ENCODE measurements at places on chromosomes 6 and 20.
A peak's percentile ranks its signal among the peaks of the same experiment; 100 is the strongest.

GRCh38 chr6:37513576-37513975 is 13.9 kb upstream of the CCDC167 start:
- DNase-seq, result no peak
- H3K4me3 ChIP-seq, result no peak overlapping the region
- peaks cover 34% of the 10 kb centered on the region for H3K27me3 ChIP-seq
- no peaks in the 10 kb centered on the region for H3K36me3 ChIP-seq
- H3K27ac ChIP-seq, result no peak overlapping the region

GRCh38 chr6:117601811-117602150 is 530 bp downstream of the GOPC start:
- peaks cover 17% of the 10 kb centered on the region for H3K4me1 ChIP-seq
- H3K27me3 ChIP-seq, result no peaks in the 10 kb centered on the region
- H3K36me3 ChIP-seq, result peaks cover 14% of the 10 kb centered on the region
- peak overlapping the region; percentile 95 for H3K4me3 ChIP-seq

DNA sequence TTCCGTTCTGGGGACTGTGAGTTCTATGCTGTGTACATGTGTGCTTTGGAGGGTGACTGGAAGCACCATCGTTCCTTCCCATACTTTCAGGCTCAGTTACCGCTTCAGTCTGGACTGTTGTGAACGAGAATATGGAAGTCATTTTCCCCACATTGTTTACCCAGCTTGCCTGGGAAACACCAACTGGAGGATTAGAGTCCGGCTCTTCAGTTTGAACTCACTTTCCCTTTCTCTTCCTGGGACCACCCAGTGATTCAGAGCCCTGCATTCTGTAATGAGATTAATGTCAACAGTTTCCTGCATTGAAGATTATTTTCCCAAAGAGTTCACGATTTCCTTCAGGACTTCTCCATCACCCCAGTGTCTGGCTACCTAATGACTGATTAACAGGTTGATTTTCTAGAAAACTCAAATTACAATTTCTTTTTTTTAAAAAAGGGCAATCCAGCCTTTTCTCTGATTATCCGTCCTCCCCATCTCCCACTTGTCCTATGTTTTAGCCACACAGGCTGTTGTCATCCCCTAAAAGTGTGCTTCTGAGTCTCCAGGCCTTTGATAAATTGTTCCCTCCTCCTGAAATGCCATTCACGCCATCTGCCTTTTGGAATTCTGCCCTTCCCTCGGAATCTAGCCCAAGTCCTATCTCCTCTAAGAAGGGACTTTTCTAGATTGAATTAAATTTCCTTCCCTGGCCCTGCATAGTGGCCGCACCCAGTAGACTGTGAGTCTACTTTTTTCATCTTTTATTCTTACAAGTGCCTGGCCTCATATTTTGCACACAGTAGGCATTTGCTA is 3.3 kb upstream of the TAGAP start:
- H3K4me3 ChIP-seq, result no peak overlapping the region
- no peaks in the 10 kb centered on the region for H3K4me1 ChIP-seq
- H3K36me3 ChIP-seq, result no peaks in the 10 kb centered on the region
- DNase-seq, result no peak

DNA sequence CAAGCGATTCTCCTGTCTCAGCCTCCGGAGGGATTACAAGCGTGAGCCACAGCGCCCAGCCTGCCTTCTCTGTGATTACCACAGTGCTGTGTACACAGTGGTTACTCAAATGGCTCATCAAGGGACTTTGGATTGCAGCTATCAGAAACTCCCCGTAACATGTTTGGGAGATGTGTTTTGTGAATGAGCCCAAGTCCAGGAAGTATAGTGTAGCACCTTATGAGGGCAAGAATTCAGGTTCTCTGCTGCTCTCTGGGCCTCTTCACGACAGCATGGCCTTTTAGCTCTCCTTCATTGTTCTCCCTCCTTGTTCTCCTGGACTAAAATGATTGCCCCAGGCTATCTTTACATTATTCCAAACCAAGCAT is 34.1 kb upstream of the RPL7L1 start:
- H3K36me3 ChIP-seq, result peaks cover 29% of the 10 kb centered on the region
- H3K4me3 ChIP-seq, result no peak overlapping the region
- H3K4me1 ChIP-seq, result no peaks in the 10 kb centered on the region
- DNase-seq, result no peak
- H3K27me3 ChIP-seq, result no peaks in the 10 kb centered on the region

DNA sequence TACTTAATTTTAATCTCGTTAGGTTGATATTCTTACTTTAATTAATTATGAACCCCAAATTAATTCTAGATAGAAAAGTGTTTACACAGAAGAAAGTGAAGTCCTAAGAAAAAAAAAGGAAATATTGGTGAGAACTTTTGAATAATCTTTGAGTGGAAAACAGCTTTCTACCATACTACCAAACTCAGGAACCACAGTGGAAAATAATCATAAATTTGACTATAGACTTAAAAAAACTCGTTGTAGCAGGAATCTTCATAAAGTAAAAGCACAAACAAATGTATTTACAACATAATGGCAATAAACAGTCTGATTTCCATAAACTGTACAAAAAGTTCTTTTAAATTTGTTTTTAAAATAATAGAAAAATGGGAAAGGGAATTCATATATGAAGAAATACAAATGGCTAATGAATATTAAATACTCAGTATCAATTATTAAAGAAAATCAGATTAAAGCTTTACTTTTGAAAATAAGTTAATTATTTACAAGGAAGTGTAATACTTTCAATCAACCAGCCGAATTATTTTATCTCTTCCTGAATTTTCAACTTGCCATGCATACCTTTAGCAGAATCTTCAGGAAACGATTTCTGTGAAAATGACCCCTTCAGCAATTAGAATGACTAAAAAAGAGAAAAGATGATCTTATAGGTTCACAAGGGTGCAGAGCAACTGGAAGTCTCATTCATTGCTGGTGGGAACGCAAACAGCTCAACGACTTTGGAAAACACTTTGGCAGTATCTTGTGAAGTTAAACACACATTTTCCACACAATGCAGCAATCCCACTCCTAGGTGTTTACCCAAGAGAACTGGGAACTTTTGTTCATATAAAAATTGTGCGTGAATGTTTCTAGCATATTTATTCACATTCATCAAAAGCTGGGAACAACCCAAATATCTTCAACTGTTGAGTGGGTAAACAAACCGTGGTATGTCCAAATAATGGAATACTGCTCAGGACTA is 38.5 kb upstream of the BMP6 start:
- H3K27ac ChIP-seq, result no peak overlapping the region
- peaks cover 4% of the 10 kb centered on the region for H3K36me3 ChIP-seq
- no peak for DNase-seq
- H3K4me3 ChIP-seq, result no peak overlapping the region

DNA sequence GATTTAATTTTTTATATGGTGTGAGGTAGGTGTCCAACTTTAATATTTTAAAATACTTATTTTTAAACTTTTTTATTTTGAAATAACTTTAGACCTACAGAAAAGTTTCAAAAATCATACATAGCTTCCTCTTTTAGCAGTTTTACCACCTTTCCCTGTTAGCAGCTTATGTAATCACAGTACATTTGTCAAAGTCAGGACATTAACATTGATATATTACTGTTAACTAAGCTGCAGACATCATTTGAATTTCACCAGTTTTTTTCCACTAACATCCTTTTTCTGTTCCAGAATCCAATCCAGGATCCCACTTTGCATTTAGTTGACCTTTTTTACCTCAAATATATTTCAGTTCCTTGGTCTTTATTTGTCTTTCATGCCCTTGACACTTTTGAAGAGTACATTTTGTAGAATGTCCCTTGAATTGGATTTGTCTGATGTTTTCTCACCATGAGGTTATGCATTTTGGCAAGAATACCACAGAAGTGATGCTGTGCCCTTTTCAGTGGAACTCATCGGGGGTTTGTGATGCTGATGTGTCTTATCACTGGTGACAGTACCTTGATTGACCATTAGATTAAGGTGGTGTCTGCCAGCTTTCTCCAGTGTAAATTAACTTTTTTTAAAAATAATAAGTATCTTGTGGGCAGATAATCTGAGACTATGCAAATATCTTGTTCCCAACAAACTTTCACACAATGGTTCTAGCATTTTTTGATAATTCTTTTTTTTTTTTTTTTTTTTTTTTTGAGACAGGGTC is 33.4 kb downstream of the TTLL9 start:
- peaks cover 17% of the 10 kb centered on the region for H3K27me3 ChIP-seq
- DNase-seq, result no peak
- H3K27ac ChIP-seq, result no peak overlapping the region
- no peaks in the 10 kb centered on the region for H3K4me1 ChIP-seq
- no peaks in the 10 kb centered on the region for H3K36me3 ChIP-seq
- no peak overlapping the region for H3K4me3 ChIP-seq

All from MCF 10A (cell line).